ENCODE measurements at places on chromosomes 1 and 21.

- DNase-seq: peak; percentile 22
Measured at GRCh38 chr1:89692601-89693521, 59.9 kb downstream of the LRRC8C start.

DNA sequence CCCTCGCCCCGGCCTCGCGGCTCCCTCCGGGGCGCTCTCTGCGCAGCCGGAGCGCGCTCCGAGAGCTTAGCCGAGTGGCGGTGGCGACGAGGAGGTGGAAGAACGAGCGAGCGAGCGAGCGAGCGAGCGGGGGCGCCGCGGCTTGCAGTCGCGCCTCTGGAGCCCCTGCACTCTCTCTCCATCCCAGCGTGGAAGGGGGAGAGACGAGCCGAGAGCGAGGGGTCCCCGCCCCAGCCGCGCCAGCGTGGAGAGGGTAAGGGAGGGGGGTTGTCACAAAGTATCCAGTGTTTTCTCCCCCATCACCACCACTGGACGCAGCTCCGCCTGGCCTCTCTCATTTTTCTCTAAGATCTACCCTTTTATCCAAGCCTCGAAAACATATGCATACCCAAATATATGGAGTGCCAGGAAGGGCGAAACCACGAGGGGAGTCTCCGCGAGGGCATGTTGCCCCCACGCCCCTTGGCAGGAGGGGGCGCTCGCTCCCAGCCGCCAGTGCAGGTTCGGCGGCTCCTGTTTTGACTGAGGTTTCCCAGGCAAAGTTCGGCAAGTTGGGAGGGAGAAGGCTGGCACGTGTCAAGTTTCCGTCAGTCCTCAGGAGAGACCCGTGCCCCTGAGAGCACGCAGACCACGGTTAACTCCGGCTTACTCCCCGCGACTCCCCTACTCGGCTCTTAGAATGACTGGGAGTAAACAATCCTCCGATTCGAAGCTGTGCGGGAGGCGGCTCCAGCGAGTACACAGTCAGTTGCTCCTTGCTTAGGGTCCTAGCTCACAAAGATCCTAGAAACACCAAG lies 569 bp upstream of the DAB1 start:
- peak; percentile 17 for DNase-seq

DNA sequence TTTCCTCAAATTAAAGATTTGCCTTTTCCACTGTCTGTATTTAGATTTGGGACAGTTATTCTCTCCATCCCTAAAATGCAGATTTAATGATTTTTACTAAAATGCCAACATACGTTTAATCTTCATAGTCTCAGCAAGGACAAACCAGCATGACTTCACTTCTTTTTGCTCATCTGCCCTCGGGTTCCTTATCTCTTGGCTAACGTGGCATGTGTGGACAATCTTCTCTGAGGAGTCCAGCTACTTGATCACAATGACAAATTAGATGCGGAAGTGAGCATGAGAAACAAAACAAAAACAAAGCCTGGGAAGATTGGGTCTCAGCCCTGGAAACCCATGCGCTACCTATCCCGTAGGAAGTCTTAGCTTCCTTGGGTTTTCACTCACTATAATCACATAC lies 1.0 kb downstream of the MRAP start:
- DNase-seq: no peak

DNA sequence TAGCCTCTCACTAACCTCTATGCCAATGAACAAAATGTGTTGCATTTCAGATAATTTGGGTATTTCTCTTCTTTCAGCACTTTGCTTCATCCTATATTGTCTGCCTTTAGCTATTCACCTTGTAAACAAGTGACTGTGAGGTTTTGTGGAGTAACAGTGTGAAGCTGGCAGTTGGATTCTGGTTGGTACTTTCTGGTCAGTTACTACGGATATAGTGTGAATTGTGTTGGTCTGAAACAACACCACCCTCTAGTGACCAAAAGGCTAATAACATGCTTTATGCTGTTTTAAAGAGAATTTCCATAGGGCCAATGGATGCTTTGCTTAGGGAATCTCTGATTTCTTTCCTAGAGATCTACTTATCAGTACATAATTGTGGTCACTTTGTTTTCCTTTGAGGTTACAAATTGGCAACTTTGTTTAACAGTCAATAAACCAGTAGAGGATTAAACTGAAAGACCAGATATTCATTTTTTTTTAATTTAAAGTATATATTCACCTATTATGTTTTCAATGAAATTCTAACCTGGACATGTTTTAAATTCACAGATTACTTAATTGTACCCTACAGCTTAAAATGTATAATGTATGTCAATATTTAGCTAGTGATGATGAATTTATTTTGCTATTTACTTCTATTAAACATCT lies 2.5 kb upstream of the PTGER3 start:
- DNase-seq: peak; percentile 81

- DNase-seq: no peak
Measured at GRCh38 chr1:184143449-184143848, 91.9 kb downstream of the TSEN15 start.

GRCh38 chr1:6271006-6271405 lies 10.1 kb upstream of the GPR153 start:
- no peak for DNase-seq

GRCh38 chr1:16960560-16961296 lies 19.7 kb downstream of the MFAP2 start:
- peak; percentile 88 for DNase-seq

GRCh38 chr1:41915786-41916571 lies 2.7 kb downstream of the HIVEP3 start:
- DNase-seq: no peak

GRCh38 chr1:151774256-151774922 lies 11.1 kb upstream of the MRPL9 start:
- no peak for DNase-seq

GRCh38 chr21:33237486-33237885 lies 7.7 kb downstream of the IFNAR2 start:
- no peak for DNase-seq

GRCh38 chr1:33043267-33044092 lies 6.8 kb upstream of the AK2 start:
- DNase-seq: no peak

DNA sequence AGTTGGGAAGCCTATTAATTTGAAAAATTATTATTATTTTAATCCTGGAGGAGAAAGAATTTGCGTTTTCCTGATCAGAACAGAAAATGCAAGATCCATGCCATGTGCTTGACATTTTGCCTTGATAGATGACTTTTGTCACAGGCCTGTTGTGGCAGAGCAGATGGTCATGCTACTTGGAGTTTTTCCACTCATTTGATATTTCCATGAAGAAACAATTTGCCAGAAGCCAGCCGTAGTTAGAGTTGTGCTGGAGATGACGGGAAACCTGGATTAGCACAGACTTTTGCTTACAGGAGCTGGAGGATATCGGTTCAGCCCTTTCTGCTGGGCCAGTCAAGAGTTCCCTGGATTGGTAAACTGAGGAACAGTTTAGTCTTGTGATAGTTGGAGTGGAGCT lies 3.2 kb downstream of the RCAN3 start:
- DNase-seq: no peak

Data from GM13977 (cell line).